ENCODE measurements at places on chromosomes 12 and 14. TPM values are rescaled to one million over a fixed set of nuclear protein-coding genes. Genes with fewer than 3 reads are reported as not detected.

PXMP2 gene
- total RNA-seq = 67.9 TPM

PLEKHG7 gene
- not detected for total RNA-seq

SMOC1 gene
- 0.31 TPM for total RNA-seq

POU6F1 gene
- total RNA-seq = 33.9 TPM

CDK2 gene
- total RNA-seq = 40.0 TPM

HNRNPC gene
- 544 TPM for total RNA-seq

DTX1 gene
- total RNA-seq = 4.5 TPM

WSCD2 gene
- total RNA-seq = 36.9 TPM

MYL2 gene
- not detected for total RNA-seq

ESRRB gene
- total RNA-seq = 0.81 TPM

GALNT4 gene
- 5.3 TPM for total RNA-seq

MAX gene
- total RNA-seq = 85.1 TPM

RFX4 gene
- total RNA-seq = not detected

CLEC2A gene
- total RNA-seq = not detected

SLC6A12 gene
- total RNA-seq = not detected

CD63 gene
- total RNA-seq = 764 TPM

SLCO1C1 gene
- total RNA-seq = 0.93 TPM

GLT1D1 gene
- total RNA-seq = 1.8 TPM

LRP6 gene
- 36.2 TPM for total RNA-seq

PIWIL1 gene
- total RNA-seq = not detected

Data from gastroesophageal sphincter (tissue), 4 donors.